Activated naive CD4-positive, alpha-beta T cell treated with anti-CD3 and anti-CD28 coated beads, Interleukin-2, amount 10 ng/mL, durations not matched to agents 7 days and 5 days (primary cell): ENCODE measurements at places on chromosomes 12 and 14.

- DNase-seq: no peak
These were observed 78.2 kb upstream of the GTF2A1 start for GRCh38 chr14:81298911-81299310.

GRCh38 chr12:65326616-65327015 lies 48.1 kb downstream of the MSRB3 start:
- no peak for DNase-seq

GRCh38 chr12:73465106-73465505 lies 1072.5 kb upstream of the ATXN7L3B start:
- DNase-seq: no peak

DNA sequence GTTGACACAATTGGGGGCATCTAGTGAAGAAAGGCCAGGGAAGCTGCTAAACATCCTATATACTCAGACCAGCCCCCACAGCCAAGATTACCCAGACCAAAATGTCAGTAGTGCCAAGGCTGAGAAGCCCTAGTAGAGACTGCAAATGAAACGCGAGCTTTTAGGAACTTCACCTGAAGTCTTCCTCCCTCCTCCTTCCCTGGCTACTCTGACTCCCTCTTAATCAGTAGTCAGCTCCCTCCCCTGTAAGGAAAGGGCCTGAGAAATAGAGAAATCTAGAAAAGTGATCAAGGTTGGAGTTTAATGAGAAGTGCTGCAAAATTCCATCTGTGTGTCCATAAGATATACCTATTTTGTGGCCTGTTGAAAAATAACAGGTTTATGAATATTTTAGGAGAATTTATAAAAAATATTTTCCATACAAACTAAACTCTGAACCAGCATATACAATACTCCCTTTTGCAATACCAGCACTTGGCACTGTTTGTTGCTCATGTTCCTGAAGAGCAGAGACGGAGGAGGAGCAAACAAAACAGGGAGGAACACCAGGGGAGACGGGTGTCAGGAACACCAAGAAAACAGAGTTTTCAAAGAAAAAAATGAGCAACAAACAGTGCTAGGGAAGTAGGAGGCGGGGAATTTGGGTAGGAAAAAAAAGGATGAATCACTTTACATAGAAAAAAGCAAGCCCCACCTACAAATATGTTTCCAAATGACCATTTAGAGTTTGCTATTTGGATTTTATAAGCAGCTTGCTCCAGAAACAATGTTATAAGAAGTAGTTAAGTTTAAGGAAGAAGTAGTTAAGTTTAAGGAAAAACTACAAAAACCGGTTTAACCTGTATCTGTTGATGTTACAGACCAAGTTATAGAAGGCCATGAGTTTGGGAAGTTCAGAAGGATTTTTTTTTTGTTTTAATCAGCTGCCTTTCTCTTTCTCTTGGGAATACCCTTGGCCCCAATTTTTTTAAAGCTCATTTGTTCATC lies 282.1 kb upstream of the GRIP1 start:
- DNase-seq: no peak

- DNase-seq: no peak
These were observed 150.1 kb downstream of the SUDS3 start for GRCh38 chr12:118526255-118527095.

- no peak for DNase-seq
These were observed 17.1 kb downstream of the INSM2 start for GRCh38 chr14:35551081-35551480.

DNA sequence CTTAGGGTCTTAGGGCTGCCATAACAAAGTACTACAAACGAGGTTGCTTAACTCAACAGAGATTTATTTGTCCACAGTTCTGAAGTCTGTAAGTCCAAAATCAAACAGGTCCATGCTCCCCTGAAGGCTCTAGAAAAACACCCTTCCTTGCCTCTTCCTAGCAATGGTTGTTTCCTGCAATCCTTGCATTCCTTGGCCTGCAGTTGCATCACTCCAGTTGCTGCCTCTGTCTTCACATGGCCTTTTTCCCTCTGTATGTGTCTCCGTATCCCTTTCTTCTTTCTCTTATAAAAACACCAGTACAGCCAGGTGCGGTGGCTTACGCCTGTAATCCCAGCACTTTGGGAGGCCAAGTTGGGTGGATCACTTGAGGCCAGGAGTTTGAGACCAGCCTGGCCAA lies 17.4 kb downstream of the KCNMB4 start:
- DNase-seq: no peak

DNA sequence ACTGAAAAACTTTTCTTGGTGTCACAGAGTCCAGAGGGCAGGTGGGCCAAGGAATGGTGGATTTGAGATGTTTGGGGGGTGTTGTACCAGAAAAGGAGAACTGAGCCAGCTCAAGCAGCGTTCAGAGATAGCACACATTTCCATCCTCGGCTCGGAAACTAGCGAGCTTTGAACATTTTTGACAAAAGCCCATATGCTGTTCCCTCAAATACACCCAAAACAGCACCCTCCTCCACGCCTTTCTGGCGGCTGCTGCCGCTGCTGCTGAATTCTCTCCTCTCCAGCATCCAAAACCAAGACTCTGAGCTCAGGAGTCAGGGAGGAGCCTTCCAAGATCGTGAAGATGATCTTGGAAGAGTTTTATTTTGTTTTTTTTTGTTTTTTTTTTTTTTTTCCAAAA lies 961 bp downstream of the SRRM4 start:
- DNase-seq: no peak

DNA sequence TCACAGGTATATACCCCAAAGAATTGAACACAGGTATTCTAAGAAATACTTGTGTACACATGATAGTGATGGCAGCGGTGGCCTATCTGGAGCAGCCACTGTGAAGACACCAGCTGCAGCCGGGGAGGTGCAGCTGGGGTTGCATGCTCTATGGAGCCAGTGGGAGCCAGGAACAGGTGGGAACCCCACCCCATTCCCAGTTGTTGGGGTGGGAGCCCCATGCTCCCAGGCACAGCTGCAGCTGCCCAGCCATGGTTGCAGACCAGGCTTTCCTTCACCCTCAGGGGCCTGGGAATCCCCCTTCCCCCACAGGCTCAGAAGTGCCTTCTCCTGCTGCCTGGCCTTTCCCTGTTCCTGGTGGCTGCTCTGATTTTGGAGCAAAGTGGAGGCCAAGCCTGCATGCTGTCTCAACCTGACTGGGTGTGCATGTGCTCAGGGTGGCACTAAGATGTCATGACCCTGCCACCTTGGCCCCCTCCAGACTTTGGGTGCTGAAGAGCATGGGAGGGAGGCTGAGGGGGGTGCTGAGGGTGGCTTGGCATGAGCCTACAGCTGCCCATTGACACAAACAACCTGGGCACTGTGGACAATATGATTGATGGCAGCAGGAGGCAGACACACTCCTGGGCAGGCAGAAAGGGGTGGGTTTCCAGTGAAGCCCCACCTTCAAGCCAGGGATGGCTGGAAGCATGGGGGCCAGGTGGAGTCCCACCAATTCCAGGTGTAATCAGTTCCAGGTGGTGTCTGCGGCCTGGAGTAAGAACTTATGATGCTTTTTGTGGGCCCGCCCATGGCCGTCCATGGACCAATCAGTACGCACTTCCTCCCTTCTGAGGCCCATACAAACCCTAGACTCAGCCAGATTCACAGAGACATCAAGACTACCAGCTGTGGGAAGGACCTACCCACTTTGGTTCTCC lies 234.7 kb downstream of the ADGRD1 start:
- no peak for DNase-seq

GRCh38 chr12:102811110-102811737 lies 105.8 kb downstream of the PAH start:
- DNase-seq: peak; percentile 27

DNA sequence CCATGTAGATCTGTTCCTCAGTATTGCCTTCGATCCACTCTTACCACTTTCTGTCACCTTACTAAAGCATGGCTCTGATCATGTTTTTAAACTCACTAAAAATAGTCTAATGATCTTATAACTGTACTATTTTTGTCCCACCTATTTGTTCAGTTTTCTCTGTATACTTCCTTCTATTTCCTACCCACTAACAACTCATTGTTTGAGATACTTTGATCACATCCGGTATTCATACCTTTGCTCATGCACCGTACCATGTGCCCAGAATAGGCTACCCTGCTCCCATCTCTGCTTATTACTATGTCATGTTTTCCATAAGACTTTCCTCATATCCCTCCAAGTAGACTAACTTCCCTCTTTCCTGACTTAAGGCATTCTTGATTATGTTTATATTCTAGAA lies 128.6 kb downstream of the MED13L start:
- DNase-seq: no peak

- DNase-seq: no peak
These were observed 11.2 kb upstream of the CD9 start for GRCh38 chr12:6189028-6189427.

GRCh38 chr12:50066402-50066801 lies 9.0 kb downstream of the ASIC1 start:
- DNase-seq: no peak

- DNase-seq: no peak
These were observed 846 bp upstream of the MTHFD1 start for GRCh38 chr14:64387232-64387781.

DNA sequence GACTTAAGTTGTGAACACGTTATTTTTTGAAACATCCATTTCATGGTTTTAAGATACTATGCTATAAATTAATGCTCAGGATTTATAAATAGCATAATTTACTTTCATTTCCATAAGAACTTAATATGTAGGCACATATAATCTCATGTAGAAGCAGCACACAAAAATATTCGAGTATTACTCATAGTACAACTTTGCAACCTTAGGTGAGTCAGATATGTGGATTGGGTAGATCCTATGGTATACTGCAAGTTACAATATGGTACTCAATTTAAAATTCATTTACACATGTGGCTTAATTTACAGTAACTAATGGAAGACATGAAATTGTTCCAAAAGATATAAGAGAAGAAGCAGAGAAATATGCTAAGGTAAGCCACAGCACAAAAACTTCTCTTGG lies 26.0 kb downstream of the PSMA3 start:
- DNase-seq: no peak

- DNase-seq: no peak
These were observed 100.7 kb upstream of the RTL1 start for GRCh38 chr14:101004176-101004575.

DNA sequence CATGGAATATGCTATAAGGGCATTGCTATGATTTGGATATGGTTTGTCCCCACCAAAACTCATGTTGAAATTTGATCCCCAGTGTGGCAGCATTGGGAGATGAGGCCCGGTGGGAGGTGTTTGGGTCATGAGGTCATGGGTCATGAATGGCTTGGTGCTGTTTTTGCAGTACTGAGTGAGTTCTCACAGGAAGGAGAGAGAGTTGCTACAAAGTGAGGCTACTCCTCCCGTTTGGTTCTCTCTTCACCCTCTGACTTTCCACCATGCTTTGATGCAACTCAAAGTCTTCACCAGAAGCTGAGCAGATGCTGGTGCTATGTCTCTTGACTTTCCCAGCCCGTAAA lies 388.1 kb upstream of the TMPO start:
- no peak for DNase-seq

DNA sequence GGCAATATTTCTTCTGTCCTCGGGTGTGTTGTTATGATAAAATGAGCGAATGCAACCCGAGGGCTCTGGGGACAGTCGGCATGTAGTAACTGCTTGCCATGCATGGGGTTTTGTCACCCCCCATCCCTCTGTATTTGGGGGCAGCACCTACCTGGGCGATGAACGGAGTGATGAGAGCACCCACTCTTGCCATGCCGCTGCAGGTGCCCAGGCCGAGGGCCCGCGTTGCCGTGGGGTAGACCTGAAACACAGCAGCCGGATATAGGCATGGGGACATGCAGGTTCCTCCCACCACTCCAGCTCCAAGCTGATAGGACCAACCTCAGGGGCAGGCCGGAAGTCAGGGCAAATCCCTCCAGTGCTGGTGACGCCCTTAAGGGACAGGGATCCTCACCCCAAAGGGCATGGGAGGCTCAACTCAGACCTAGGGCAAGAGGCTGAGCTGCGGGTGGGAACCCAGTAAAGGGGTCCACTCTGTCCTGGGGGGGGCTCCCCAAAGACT lies 35.8 kb downstream of the DAO start:
- DNase-seq: no peak

GRCh38 chr14:50357124-50357523 lies 39.6 kb downstream of the CDKL1 start:
- DNase-seq: no peak

GRCh38 chr12:66594688-66595087 lies 84.2 kb downstream of the GRIP1 start:
- DNase-seq: no peak

DNA sequence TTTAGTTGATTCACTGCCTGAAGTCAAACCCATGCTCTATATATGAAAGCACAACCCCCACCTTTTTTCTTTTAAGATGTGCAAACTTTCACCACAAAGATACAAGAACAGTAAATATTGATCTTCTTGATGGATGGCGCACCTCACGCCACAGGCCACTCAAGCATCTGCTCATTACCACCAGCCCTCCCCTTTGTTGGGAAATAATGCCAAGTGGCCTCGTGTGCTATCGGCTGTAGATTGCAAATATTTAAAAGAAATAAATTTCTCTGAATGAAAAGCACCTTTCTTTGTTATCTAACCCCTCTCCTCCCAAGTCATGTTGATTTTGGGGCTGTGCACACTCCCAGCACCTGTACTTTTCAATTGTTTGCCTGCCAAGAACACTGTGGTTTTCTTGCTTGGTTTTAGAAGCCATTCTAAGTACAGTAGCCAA lies 122.7 kb downstream of the C12orf42 start:
- DNase-seq: no peak

GRCh38 chr14:35878272-35879150 lies 52.4 kb downstream of the BRMS1L start:
- DNase-seq: no peak

- DNase-seq: no peak
These were observed 18.7 kb upstream of the KICS2 start for GRCh38 chr12:64240781-64241180.

DNA sequence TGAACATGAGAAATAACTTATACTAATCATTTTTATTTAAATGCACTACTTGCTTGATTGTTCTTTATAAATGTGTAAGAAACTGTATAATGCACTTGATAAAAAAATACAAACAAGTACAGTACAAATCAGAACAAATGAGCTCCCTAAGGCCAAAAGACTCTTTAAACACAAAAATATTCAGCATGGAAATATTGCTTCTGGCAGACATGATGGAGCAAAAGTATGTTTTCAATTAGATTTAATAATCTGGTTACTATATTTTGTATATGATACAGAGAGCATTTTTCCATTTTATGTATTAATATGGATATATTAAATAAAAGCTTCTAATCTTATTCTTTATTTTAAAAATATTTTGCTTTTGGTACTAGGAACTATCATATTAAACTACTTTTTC lies 800.2 kb upstream of the LRFN5 start:
- DNase-seq: no peak

DNA sequence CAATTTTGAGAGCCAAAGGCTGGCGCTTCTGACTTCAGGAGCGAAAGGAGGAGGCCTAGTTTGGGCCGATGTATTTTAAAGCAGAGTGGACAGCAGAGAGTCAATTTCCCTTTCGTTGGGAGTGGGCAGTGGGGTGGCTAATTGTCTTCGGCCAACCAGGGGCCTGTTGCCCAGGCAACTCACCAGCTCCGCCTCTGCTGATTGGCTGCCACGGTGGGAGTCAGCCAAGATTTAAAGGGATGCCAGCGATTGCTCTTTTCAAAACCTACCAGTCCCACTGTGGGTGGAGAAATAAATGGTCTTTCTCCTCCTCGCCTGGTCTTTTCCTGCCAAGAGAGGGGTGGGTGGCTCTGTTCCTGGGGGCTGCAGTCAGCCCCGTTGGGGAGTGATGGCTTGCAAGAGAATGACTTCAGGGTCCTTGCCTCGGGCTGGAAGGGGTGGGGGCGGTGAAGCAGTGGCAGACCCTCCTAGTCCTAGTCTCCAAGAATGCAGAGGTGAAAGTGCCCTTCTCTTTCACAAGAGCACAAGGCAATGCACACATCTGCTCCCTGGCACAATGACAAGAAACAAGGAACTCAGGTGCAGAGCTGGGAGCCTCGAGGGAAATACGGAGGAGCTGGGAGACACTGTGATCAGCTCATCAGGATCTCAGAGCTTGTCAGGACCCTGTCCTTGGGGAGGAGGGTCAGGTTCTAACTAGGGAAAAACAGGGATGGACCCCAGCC lies 37.7 kb downstream of the RASAL1 start:
- DNase-seq: no peak
